OCI-LY7 (cell line): ENCODE measurements at places on chromosomes 7 and 10. TPM values are rescaled to one million over a fixed set of nuclear protein-coding genes. Genes with fewer than 3 reads are reported as not detected.
A peak's percentile ranks its signal among the peaks of the same experiment; 100 is the strongest.

The NPY4R2 gene
- total RNA-seq, result not detected in 2 replicates

GRCh38 chr10:12221323-12222298, 25.6 kb downstream of the CDC123 start:
- DNase-seq, result no peak

GRCh38 chr10:88116971-88117626, 253.7 kb downstream of the PTEN start:
- DNase-seq, result peak; percentile 23

GRCh38 chr7:26616235-26616634, 248.2 kb downstream of the SKAP2 start:
- DNase-seq, result no peak

DNA sequence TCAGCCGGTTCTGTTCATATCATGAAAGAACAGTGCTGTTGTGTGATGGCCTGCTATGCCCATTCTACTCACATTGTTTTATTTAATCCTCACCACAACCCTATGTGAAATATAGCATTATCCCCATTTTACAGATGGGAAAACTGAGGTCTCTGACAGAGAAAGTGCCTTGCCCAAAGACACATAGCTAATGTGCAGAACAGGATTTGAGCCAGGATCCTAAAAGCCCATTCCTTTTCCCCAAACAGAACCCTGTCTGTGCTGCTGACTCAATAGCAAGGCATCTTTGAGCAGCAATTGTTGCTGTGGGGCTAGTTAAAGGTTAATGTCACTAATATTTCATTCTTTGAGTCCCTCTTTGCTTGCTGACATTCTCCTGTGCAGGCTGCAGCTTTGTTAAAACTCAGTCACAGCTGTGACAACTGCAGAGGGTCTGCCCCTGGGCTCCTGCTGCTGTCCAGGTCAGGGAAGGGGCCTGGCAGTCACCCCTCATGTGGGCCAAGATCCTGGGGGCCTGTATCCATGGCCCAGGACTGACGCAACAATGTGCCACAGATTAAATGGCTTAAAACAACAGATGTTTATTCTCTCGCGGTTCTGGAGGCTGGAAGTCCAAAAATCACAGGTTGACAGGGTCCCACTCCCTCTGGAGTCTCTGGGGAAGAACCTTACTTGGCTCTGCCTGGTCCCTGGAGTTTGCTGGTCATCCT, 40.4 kb downstream of the AFAP1L2 start:
- no peak for DNase-seq

GRCh38 chr7:31819031-31819430, 132.0 kb downstream of the PPP1R17 start:
- no peak for DNase-seq

- peak; percentile 54 for DNase-seq
Measured at GRCh38 chr10:103564776-103565520, 71.4 kb downstream of the NEURL1 start.

GRCh38 chr7:44540592-44541027, 520 bp downstream of the NPC1L1 start:
- no peak for DNase-seq
